ENCODE measurements at places on chromosomes 7 and 10.
A peak's percentile ranks its signal among the peaks of the same experiment; 100 is the strongest.

GRCh38 chr7:149398195-149398820 is 62.6 kb downstream of the ZNF777 start:
- no peak for DNase-seq

- DNase-seq: no peak
These were observed 33.0 kb downstream of the BTBD16 start for GRCh38 chr10:122304054-122304579.

DNA sequence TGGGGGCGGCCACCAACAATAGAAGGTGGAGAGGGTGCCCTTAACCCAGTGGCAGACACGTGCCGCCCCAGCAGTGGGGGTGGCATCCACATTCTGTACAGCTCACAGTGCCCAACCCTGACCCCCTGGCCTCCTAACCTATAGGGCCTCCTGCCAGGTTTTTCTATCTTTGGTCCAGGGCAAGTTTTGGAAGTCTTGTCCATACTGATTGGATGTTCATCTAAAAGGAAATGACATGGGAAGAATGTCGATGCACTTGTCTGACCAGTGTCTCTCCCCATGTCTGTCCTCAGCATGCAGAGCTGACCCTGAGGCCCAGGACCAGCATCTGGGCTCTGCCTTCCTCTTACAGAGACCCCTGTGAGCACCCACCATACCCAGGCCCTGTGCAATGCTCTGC is 32.3 kb upstream of the ANTXRL start:
- no peak for DNase-seq

DNA sequence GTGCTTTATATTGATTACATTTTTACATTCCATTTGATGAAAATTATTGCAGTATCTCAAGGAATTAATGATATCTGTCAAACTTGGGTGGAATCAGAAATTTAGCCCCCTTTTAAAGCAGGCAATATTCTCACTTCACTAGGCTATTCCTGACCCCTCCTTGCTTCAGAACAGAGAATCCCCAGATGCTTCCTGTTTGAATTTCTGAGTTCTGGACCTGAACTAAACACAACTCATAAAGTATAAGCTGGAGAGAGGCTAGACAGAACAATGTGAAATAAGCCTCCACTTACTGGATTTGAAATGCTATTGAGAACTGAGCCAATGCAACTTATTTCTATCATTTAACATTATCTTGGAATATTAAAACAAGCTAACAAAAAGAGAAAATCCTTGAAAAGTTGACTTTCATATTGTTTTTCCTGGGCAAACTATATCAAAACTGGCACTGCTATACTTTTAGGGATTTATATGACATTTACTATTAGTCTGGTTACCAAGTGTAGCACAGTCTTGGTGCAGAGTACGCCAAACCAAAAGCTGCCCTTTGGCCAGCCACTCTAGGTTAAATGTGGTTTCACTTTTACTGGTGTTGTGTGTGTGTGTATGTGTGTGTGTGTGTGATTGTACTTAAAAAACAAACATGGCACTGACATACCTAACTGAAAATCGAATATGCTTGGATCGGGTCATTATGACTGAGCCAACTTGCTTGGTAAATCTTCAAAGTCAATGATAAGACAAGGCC is 19.0 kb upstream of the AGMO start:
- no peak for DNase-seq

GRCh38 chr7:41164440-41164839 is 538.5 kb downstream of the INHBA start:
- DNase-seq: no peak

GRCh38 chr10:113569576-113569975 is 16.7 kb downstream of the HABP2 start:
- peak; percentile 55 for DNase-seq

DNA sequence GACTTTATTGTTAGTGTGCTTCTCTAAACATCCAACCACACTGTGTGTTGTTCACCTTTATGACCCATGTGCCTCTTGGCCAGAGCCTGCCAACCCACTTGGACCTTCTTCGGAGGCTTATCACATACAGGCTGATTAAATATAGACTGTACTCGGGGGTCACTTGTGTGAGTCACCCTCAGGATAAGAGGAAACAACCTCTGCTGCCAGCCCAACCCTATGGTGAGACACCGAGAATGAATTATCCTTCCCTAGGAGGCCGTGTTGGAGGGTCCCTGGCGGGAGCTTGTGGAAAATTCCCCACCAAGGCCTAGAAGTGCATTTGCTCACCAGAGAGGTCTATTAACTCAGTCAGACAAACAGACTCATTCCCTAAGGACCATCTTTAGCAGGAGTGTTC is 63.0 kb downstream of the FAS start:
- DNase-seq: no peak

DNA sequence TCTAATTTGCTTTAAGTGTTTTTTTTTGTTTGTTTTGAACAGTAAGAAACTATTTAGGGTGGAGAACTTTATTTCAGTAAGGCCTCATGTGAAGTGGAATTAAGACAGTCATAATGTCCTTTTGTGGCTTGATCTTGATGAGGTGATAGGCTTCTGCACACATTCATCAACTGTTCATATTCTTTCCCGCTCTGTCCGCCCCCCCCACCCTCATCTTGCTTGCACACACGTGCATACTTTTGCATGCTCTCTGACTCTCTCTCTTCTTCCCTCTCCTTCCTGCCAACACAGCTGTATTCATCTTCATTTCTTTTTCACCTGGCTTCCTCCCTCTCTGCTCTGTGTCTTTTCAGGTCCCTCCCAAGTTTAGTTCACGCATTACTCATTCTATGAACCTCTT is 429.6 kb downstream of the AUTS2 start:
- DNase-seq: no peak

DNA sequence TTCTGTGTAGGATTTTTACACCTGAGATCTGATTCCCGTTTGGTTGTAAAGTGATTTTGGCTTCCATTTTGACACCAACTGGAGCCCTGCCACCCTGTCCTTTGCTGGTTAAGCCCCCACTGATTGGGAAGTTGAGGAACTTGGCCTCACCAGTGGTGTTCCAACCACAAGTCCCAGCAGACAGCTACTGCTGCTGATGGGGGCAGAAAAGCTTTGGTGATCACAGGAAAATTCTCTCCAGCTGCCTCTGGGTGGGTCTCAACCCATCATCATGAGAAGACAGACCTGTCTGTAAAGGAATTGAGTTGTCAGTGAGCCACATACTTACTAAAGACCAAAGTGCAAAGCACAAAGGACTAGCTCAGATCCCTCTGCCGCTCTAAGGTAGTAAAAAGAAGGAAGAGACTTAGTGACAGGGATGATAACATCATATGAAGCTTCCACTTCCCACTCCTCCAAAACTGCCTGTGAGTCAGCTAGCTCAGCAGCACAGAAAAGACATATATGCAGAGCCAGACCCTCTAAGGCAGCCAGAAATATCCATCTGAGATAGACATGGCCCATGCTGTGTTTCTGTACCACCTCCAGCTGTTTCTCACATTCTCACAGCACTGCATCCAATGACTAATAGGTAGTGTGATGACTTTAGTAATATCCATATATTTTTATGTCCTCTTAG is 22.4 kb upstream of the LRRC17 start:
- DNase-seq: no peak

All from gastrocnemius medialis (tissue), 4 donors.